ENCODE measurements at places on chromosomes 7 and 10.
A peak's percentile ranks its signal among the peaks of the same experiment; 100 is the strongest.

GRCh38 chr10:62559481-62560200, 185.5 kb downstream of the ZNF365 start:
- no peak for DNase-seq

GRCh38 chr7:55024776-55025175, 6.0 kb downstream of the EGFR start:
- no peak for DNase-seq

DNA sequence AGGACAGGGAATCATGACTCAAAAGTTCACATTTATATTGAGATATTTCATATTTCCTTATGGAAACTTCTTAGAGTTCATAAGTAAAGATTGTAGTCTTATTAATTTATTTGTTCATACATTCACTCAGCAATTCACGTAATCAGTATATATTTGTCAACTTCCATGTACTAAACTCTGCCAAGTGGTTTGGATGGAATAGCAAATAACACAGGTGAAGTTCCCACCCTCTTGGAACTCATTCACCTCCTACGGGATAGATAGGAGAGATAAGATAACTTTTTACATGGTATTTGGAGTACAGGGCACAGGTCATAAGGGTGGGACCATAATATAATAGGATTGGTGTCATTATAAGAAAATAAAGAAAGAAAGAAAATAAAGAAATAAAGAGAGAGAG, 234.0 kb downstream of the CDC14C start:
- DNase-seq: no peak

GRCh38 chr10:96986200-96986856, 154.2 kb downstream of the LCOR start:
- DNase-seq: no peak

DNA sequence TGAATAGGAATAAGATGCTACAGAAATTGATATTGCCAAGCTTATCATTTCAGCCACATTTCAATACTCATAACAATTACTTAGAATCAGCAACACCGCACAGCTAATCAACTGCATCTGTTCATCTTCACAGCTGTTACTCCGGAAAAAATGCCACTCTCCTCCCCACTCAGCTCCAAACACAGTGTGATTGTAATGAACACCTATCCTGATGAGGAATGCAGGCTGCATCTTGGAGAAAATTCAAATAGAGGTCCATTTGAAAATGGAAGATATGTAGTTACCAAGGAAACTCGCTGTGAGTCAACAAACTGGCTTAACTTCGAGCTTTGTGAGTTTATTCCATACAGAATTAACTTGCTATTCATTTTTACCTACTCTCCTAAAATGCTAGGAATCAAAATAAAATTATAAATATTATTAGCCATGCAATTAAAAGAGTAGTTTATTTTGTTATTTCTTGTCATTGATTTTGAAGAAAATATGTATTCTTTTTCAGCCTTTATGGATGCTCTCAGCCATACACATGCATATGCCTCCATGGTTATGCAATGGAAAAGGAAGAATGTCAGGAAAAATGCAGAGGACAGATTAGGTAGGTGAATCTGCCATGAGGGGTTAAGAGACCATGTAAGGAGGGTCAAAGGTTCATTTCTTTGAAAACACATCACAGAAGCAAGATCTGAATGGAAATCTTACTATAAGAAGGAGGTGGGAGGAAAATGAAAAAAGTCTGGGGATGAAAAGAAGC, 267.2 kb downstream of the POM121L12 start:
- DNase-seq: no peak

- no peak for DNase-seq
Observed at GRCh38 chr7:45325378-45325777, 167.8 kb downstream of the RAMP3 start.

GRCh38 chr7:117873310-117874190, at the start of gene CTTNBP2:
Gene CTTNBP2, minus strand, starts transcription at chr7:117873441. Its CDS starts 26 bp downstream, at chr7:117873415.
- no peak for DNase-seq

DNA sequence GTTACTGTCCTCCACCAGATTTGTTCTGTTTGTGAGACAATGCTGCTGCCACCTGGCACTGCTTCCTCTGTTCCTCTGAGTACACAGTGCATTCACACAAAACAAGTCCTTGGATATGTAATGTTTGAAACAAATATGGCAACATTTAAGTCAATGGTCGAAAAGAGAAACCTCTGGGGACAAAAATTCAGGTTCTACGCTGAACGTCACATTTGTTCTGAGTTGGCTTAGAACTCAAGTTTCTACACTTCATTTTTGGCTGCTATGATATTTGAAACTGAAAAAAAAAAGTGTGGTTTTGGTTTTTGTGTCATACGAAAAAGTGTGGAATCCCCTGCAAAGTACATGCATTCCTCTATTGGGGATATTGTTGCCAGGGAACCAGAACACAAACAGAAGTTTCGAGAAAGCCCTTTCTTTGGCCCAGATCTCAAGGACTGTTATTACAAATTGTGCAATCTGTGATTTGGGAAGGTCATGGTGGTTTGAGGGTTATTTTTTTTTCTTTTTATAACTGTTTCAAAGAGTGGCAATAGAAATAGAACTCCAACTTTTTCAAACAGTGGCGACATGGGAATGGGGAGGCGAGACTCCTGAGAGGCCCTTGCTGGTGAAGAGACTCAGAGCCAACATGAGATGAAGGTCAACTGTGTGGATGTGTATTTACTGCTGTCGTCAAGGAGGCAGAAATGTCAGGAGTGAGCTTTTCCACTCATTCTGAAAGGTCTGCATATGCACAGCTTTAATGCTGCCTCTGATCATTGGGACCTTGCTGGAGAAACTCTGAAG, 127.5 kb downstream of the CUBN start:
- DNase-seq: peak; percentile 17

DNA sequence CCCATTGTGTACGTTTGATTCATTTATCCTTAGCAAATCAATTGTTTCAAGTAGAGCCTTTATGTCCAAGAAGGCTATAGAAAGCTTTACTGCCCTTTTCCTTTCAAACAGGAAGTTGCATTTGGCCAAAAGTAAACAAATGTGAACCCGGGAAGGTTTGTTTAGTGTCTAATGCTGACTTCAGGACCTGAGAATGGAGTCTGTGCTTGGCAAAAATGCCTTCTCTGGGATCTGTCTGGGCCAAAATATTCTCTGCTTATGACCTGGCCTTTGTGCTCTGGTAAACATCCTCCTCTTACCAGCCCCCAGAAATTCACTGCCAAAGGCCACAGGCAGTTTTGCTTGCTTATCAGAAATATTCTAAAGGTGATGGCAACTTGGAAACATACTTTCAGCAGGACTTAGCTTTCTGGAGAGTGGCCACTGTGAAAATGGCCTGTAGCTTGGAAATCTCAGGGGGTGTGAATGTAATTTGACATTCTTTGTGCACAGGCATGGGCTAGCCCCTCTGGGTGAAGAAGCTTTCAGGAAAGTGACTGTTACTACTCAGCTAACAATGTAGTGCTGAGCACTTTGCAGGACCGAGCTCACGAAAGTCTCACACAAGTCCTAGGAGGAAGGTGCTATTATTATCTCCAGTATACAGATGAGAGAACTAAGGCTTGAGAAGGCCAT, 199.5 kb downstream of the PTEN start:
- no peak for DNase-seq

- no peak for DNase-seq
Observed at GRCh38 chr10:130024779-130025325, 60.8 kb upstream of the EBF3 start.

DNA sequence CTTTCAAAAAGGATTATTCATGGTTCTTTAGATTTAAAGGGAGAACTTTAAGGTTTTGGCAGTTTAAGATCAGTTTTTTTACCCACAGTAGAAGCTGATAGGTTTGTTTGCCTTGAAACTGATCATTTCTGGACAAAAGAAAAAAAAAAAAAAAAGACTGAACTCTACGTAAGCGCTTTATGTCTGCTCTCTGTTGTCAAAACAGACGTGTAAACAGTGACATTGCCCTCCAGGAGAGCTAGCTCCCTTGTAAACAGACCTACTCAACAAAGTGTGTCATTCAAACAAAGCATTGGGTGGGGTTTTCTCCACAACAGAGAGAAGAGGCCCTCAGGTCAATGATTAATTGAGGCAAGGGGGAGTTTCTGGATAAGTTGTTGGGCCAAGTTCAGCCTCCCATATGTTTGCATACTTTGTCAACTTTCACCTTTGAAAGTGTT, 568.1 kb upstream of the LRRN3 start:
- DNase-seq: no peak

DNA sequence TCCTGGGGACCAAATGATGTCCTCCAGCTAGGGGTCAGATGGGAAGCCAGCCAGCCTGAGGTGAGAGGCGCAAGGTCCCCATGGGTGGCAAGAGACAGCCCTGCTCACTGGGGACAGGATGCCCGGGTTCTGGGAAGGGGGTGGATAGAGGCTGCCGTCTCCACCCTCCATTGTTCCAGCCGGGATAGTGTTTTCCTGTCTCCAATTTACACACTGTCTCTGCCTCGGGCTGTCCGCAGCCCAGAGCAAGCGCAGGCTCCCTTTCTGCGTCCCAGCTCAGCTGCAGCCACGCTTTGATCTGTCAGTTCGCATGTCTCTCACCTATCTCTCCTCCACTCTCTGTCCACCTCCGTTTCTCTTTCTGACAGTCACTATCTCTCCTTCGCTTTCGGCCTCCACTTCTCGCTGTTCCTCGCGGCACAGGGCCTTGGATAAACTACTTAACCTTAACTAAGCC, 2.1 kb downstream of the EPHB4 start:
- DNase-seq: no peak

GRCh38 chr10:96440361-96441292, 73.1 kb downstream of the TLL2 start:
- DNase-seq: no peak

DNA sequence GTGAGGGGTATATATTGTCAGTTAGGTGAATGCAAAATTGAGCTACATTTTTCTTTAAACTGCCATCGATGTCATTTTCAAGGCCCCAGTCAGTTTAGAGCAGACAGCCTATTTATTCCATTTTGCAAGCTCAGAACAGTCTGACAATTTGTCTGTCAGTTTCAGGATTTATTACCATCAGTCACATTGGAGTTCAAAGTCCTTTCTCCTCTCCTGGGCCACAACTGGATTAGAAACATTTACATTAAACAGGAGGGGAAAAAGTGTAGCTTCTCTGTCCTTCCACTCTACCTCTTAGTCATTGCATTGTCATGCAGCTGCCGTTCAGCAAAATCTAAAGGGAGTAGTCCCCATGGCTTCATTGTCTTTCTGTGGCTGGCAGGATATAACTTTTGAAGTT, 3.5 kb upstream of the GHITM start:
- no peak for DNase-seq

DNA sequence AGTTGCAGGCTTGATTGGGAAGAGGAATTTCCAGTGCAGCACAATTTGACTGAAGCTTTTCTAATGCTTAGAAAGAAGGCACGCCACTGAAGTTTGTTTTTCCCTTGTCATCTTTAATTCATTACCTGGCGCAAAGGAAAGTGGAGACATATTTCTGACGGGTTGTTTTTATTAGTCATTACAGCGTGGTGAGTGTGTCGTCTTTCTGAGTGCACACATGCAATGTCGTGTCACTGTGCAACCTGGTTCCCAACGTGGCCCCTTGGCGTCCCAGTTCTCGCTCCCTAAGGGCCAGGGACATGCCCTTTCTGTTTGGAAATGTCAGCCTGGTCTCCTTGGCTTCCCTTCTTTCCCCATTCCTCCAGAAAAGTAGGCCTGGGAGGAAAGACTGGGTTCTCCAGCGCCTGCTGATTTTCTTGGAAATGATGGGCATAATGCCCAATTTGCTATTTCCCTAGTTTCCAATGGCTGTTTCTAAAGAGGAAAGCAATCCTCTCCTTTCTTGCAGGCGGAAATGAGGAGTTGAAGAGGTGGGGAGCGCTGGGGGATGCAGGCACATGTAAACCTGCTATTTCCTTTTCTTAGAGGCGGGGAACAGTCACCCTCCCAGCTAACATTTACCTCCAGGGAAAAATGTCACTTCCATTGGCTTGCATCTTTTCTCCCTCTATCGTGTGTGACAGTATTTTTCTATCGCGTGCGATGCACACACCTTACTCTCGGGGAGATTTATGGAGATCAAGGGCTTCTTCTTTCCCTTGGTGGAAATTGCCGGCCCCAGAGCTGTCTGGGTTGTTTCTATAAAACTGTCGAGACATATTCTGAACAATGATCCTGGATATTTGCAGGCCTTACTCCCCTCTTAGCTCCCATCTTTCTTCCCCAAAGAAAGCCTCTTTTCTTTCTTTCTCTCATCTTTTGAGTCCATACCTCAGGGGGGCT, 249.8 kb downstream of the ARHGAP12 start:
- DNase-seq: no peak

GRCh38 chr10:71970869-71971268, 6.7 kb downstream of the CHST3 start:
- DNase-seq: no peak

Measured in CD4-positive, alpha-beta T cell treated with Interleukin-6 at 100 ng/mL for 8 hours (primary cell).